Germinal center (tissue), 1 donor: ENCODE measurements at places on chromosomes 5 and 9.

GRCh38 chr9:124562328-124562727, 55.1 kb upstream of the NR5A1 start:
- DNase-seq = no peak

- DNase-seq = no peak
These were observed 290.5 kb downstream of the CCDC171 start for GRCh38 chr9:15843316-15843715.

DNA sequence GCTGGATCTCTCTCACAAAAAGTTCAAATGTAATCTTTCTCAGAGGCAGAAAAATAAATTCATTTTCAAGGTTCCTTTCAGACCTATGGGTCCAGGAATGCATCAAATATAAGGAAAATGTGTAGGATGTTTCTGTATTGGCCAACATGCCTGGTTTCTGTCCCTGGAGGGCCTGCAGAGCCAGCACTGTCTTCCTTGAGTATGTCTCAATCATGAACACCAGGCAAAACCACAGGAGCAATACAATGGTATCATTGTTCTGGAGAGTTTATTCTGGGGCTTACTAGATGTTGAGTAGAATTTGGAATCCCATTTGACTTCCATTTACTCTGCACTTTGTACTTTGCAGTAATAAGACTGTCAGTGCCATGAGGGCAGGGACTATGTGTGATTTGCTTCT, 23.5 kb downstream of the INSYN2B start:
- DNase-seq = no peak

- no peak for DNase-seq
These were observed 12.1 kb downstream of the NOL8 start for GRCh38 chr9:92312887-92313623.
